ENCODE measurements at places on chromosomes 11 and 22.
A peak's percentile ranks its signal among the peaks of the same experiment; 100 is the strongest.

- no peak for DNase-seq
Observed at GRCh38 chr11:131829725-131830124, 459.3 kb downstream of the NTM start.

- DNase-seq: no peak
Observed at GRCh38 chr11:130997278-130997677, 81.0 kb upstream of the SNX19 start.

DNA sequence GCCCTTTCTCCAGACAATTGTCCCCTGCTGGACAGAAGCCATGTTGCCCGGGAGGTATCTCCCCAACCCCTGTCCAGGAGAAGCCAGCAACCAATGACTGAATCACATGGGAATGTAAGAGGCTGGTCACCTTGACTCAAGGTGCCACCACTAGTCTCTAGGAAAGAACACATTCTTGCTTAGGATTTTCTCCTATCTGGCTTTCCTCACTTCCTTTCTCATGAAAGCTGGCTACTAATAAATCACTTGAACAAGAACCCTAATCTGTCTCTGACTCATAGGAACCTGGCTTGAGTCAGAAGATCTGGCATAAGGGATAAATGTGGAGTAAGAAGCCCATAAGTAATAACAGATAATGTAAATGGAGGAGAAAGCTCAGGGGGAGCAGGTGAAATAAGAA is 101.4 kb upstream of the C11orf87 start:
- no peak for DNase-seq

GRCh38 chr11:86914865-86915519 is 40.2 kb downstream of the FZD4 start:
- no peak for DNase-seq

DNA sequence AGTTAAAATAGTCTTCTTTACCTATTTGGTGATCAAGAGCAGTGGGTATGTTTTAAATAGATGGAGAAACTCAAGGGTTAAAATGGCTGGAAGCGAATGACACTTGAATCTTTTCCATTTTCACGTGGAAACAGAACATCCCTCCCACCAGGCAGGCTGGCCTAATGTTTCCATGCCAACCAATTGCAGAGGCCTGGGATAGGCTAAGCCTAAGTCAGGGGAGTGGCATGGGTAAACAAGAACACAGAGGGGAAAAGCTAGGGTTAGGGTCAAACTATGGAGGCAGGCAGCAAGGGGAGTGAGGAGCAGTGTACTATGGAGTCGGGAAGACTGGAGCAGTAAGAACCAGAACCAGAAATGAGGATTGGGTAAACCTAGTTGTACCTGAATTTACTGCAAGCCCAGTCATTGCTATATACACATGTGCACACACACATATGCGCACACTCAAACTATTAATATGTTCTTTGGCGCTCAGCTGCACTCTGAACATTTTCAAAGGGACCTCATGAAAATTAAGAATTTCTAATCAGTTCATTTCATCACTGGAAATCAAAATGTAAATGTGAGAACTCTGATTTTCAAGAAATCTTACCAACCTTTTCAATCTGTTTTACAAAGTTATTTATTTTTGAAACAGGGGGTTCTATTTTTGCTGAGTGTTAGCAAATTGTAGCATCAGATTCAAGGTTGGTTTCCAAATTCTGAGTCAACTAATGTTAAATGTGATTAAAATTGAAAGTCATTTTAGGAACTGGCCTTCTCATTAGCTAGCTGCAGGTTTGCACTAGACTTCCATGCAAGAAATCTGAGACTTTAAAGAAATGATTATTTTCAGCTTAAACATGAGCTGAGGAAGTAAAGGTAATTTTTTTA is 327.0 kb upstream of the CCDC90B start:
- DNase-seq: peak; percentile 34

GRCh38 chr11:74932797-74933196 is 16.1 kb downstream of the XRRA1 start:
- no peak for DNase-seq

DNA sequence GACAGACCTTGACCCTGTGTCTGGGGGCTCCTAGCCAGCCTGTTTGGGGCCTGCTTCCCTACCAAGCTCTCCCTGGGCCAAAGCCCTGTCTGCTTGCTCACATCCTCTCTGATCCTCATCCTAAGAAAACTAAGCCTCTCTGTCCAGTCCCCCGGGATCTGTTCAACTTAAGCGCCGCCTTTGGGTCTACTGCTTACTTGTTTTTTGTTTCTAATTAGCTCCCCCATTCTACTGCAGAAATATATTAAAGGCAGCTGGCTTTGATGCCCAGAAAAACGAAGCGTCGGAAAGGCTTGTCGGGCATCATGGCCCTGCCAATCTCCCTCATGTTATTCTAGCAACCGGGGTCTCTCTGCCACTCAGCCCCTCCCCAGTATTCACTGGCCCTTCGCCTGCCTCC is 3.4 kb downstream of the DSCAML1 start:
- DNase-seq: no peak

DNA sequence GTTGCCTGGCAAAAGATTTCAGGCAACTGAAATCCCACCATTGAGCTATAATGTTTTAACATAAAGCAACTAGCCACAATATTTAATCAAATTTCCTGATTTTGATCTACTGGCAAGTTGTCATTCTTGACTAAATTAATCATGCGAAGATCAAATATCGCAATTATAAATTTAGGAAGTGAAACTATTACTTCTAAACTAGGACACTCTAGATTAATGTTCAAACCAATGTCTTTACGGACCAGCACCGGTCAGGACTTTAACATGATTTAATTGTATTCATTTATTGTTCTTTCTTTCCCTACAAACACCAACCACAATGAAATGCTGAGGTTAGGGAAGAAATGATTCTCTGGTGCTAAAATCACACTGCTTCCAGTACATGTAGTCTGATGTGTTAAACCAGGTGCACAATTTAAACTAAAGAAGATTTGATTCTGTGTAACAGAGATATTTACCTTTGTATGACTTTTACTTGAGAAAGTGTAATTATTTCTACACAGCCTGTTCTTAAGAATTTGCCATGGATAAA is 14.9 kb downstream of the GAS2 start:
- no peak for DNase-seq

DNA sequence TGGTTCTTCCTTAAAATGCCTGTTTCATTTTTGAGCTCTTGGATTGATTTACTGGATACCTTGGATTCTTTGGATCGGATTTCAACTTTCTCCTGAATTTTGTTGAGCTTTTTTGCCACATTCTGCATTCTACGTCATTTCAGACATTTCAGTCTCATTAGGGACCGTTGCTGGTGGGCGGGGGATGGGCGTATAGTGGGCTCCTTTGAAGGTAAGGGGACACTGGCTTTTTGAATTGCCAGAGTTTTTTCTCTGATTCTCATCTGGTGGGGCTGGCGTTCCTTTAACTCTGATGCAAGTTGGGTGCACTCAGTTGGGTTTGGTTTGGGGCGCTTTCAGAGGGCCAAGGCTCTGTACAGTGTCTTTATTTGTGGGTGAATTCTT is 216.5 kb downstream of the DYNC2H1 start:
- DNase-seq: no peak

GRCh38 chr11:120599816-120600420 is 88.4 kb downstream of the GRIK4 start:
- no peak for DNase-seq

- no peak for DNase-seq
Observed at GRCh38 chr22:46829117-46829891, 66.9 kb downstream of the TBC1D22A start.

- no peak for DNase-seq
Observed at GRCh38 chr11:72841397-72841796, 27.2 kb downstream of the ATG16L2 start.

DNA sequence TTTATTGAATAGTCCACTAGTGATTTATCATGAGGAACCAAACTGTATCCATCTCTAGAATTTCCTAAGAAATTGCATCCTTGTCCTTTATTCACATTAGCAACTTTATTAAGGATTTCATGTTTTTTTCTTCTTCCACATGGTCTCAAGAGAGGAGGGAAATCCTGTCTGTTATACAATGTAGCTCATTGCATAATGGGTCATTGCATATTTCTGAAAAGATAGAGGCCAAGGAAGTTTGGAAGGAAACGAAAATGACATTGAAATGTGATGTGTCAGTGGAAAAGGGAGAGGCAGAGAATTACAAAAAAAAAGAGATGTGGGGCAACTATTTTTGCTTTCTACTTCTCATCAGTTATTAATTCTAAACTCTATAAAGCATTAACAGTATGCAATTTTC is 353.1 kb downstream of the METTL15 start:
- no peak for DNase-seq

- no peak for DNase-seq
Observed at GRCh38 chr22:48085901-48086645, 1323.6 kb downstream of the TBC1D22A start.

DNA sequence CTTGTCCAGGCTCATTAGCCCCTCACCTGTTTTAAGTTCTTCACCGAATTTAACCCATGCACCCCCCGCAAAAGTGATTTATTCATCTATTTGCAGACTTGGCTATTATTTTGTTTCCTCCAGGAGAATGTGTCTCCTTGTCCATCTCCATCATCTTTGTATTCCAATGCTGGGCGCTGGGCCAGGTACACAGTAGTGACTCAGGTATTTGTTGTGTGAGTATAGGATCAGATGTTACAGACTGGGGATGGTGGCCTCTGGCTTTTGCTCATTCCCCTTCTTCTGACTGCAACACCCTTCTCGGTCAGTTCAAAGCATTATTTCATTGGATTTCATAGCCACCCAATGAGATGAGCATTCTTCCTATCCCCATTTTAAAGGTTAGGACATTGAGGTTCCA is 408.2 kb downstream of the MN1 start:
- no peak for DNase-seq

DNA sequence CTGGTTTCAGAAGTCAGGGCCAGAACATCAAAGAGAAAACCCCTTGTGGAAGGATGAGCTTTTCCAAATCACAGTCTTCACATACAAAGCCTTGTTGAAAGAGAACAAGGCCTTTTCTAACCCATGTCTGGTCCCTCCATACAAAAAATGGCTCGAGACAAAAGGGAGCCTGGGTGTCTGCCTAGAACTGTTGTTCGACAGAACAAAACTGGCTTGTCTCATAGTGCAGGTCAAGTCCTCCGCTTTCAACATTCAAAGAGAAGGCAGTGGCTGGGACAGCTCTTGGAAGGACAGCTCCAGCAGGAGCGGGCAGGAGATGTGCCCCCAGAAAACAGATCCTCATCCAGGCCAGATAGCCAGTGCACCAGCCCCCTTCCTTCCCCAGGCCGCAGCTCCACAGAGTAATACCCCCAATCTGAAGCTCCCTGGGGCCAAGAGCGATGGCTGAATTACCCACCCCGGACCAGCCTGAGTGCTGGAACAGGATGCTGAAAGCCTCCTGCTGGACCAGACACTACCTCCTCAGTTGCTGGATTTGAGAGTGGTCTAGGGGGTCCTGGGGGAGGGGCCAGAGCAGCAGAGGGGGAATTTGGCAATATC is 27.6 kb downstream of the USH1C start:
- peak; percentile 44 for DNase-seq

DNA sequence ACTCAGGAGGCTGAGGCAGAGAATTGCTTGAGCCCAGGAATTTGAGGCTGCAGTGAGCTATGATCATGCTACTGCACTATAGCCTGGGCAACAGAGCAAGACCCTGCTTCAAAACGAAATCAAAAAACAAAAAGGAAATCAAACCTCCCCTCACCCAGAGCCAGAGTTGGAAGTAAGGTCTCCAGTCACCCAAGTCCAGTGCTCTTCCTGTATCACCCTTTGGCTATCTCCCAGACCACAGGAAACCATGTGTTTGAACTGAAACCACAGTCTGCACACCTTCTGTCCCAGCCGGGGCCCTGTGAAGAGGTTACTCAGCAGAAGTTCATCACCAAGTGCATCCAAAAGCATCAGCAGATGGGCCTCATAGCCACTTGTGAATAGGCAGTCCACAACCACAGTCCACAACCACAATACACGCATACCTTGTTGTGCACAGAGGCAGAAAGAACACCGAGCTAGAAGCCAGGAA is 4.6 kb downstream of the MYH9 start:
- DNase-seq: no peak

GRCh38 chr22:41442240-41442792 is 4.3 kb downstream of the TOB2 start:
- DNase-seq: no peak

DNA sequence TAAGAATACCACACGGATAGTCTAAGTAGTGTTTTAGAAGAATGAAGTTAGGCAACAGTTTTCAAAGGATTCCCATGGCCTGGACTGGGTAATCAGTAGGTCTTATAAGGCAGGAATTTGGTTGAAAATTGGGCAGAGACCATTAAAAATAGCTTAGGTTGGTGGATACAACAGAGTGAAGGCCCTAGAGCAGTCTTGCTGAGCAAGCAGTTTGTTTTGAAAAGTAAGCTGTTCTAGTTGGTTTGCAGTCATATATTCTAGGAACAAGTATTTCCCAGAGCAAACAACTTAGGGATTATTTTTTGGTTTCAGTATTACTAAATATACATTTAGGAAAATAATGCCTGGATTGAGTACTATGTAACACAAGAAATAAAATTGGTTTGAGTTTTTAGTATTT is 64.8 kb downstream of the MUC15 start:
- no peak for DNase-seq

GRCh38 chr11:73149105-73149504 is 7.0 kb upstream of the FCHSD2 start:
- DNase-seq: no peak

DNA sequence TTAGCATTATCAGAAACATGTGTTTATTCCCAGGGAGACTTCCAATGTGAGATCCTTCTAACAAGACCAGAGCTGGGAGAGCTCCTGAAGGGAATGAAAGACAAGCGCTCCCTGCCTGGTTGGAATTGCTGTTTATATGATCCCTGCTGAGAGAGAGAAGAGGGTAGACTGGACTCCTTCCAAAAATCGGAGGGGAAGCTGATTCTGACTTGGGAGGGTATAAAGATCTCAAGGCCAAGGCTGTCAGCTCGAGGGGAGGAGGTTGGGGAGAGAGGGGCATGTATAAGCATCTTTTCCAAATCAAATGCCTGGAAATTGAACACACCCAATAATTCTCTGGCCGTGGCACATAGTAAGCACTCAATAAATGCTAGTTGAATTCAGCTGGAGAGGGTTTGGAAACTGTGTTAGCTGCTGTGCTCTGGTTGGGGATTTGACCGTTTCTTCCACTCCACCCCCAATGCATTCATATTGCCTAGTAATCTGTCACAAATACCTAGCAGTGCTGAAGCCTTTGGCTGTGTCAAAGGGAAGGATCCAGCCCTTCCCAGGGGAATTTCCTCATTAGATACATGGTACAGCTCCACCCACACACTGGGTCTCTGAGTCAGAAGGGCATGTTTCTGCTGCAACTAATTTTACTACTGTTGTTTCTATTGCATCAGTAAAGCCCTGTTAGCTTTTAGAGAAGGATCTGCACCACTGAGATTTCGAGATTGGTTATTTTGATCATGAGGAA is 61.5 kb downstream of the CACNG2 start:
- no peak for DNase-seq

- no peak for DNase-seq
Observed at GRCh38 chr11:69892986-69893555, 73.9 kb upstream of the FGF3 start.
